ENCODE measurements at places on chromosomes 3 and 15.

GRCh38 chr3:103949693-103950092 lies 1417.0 kb upstream of the ALCAM start:
- no peak for DNase-seq

GRCh38 chr3:146589899-146590508 lies 15.1 kb downstream of the PLSCR5 start:
- DNase-seq, result peak; percentile 5

DNA sequence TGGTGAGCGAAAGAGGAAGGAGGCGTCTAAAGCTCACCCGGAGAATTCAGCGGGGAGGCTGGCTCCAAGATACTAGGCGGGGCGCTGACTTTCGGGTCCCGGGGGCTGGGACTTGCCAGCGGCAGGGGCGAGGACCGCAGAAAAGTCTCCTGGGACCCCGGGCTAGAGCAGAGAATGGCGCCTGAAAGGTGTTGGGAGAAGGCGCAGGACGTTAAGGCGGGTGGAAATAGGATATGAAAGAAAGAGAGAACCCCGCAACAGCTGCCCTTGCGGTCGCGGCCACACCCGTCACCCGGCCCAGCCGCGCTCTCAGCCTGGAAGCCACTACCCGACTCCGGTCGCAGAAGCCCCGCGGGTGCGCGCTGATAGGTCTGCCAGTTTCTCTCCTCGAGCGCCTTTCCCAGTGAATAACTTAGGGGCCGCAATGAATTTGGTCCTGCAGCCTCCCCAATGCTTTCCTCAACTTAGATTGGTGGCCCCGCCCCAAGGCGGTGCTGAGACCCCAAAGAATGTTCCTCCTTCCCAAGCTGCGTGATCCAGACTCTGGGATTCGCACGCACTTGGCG lies 604 bp downstream of the LTK start:
- no peak for DNase-seq

GRCh38 chr3:57952208-57952631 lies 56.0 kb upstream of the FLNB start:
- DNase-seq, result peak; percentile 60

GRCh38 chr3:141266797-141267555 lies 35.4 kb downstream of the PXYLP1 start:
- no peak for DNase-seq

DNA sequence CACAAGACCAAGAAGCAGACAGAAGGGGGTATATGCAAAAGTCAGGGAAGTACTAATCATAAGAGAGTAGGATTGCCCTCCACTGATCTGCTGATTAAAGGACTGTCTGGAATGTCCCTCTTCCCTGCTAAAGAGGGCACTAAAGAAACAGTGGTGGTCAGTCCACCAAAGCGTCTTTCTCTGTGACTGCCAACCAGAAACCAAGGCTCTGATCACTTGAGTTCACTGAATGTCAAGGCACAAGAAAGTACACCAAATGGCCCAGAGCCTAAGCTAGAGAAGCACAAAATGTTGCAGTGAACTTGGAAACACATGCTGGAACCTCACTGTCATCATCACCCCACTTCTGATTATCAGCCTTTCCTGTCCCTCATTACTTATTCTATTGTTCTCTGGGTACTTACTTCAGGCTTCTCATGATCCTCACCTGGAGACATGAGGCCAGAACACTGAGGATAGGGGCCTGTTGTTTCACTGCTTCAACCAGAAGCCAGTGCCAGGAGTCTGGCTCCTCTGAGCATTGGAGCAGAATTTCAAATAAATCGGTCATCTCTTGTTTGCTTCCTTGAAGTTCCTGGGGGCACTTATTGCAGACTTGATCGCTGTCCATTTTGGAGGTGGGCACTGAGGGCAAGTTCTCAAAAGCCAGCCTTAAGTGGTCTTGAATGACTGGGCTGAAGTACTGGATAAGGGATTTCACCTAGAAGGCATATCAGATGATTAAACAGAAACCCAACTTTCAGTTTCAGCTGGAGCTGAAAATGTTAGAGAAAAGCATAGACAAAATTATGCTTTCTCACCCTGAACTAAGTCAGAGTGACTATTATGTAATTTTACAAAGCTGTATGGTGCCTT lies 58.9 kb downstream of the EIF3J start:
- no peak for DNase-seq

- DNase-seq, result no peak
Measured at GRCh38 chr15:85587707-85588411, 206.9 kb downstream of the KLHL25 start.

DNA sequence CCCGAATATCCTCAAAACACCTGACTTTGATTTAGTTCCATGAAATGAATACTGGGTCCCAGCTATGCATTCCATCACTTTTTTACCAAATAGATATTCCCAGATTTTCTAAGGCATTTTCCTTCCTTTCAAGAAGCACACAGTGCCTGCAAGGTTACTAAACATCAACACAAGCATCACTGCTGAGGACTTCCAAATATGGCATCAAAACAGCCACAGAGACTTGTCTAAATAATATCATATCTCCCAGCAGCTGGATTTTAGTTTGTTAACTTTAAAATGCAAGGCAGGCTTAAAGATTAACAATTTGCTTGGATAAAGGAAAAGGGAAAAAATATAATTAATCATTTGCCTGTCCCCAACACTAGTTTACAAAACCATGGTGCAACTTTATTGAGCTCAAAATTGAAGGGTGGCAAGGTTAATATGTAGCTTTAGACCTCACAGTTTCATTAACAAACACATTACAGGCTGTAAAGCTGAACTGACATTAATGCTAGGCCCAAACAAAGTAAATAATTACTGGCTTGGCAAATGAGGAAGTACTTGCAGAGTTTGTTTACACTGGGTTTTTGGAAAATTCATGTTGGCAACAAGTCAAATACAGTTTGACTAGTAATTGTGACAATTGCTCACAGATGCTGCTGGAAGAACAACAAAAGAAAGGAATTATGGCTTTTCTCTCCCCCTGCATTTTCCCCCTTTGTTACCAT lies 401.7 kb upstream of the CDIN1 start:
- DNase-seq, result no peak
